ENCODE measurements at places on chromosomes 5 and 9. TPM values are rescaled to one million over a fixed set of nuclear protein-coding genes. Genes with fewer than 3 reads are reported as not detected.

TSSK1B gene
- total RNA-seq = not detected

DND1 gene
- 0.18 TPM for total RNA-seq

ZFP2 gene
- total RNA-seq = 0.58 TPM

DMRT2 gene
- not detected for total RNA-seq

OLFM1 gene
- 0.29 TPM for total RNA-seq

OSMR gene
- total RNA-seq = 33.1 TPM

ADAMTS13 gene
- total RNA-seq = 0.86 TPM

KLHL9 gene
- 22.5 TPM for total RNA-seq

NUDT12 gene
- total RNA-seq = 12.7 TPM

SELENOP gene
- 62.8 TPM for total RNA-seq

IRX4 gene
- not detected for total RNA-seq

APC gene
- total RNA-seq = 23.2 TPM

Data from myometrial cell (primary cell).